ENCODE measurements at places on chromosomes 13 and 19.
A peak's percentile ranks its signal among the peaks of the same experiment; 100 is the strongest.

DNA sequence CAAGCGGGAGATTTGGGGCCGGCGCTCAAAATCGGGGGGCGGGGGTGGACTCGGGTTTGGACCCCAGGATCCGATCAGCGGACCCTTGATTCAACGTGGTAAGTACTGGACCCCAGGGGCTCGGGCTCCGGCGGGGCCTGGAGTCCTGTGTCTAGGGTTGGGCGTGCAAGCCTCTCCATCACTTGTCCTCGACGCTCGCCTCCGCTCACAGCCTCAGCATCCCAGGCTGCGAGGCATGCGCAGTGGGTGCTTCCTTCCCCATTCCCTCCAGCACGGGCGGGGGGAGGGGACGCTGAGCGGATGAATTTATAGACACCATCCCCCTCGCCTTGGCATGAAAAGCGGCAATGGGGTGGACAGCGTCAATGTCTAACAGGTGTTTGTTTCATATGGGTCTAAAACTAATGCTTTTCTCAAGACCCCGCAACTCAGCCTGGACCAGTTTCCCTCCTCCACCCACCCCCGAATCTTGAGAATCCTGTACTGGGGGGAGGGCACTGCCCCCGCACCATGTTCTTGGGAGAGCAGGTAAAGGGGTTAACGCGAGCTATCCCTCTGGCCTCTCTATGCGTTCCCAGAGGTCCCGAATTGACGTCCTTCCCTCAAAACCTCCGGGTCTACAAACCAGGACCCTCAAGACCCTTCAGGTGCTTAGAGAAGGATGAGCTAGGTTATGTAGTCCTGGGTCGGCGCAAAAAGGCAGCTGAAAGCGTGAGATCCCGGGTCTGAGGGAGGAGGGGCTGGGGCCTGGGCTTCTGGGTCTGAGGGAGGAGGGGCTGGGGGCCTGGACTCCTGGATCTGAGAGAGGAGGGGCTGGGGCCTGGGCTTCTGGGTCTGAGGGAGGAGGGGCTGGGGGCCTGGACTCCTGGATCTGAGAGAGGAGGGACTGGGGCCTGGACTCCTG lies 579 bp downstream of the CPT1C start:
- peak; percentile 70 for DNase-seq

DNA sequence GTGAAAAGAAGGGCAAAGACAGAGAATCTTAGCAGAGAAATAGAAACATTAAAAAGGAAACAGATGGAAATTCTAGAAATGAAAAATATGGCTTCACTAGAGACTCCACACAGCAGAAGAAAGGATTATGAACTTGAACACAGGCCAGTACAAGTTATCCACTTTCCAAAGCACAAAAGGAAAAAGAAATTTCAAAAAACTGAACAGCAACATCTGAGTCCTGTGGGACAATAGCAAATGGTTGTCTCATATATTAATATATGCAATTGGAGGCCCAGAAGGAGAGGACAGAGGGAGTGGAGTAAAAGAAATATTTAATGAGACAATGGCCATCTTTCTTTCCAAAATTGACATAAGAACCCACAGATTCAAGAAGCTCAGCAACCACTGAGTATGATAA lies 141.7 kb upstream of the GJB6 start:
- no peak for DNase-seq

DNA sequence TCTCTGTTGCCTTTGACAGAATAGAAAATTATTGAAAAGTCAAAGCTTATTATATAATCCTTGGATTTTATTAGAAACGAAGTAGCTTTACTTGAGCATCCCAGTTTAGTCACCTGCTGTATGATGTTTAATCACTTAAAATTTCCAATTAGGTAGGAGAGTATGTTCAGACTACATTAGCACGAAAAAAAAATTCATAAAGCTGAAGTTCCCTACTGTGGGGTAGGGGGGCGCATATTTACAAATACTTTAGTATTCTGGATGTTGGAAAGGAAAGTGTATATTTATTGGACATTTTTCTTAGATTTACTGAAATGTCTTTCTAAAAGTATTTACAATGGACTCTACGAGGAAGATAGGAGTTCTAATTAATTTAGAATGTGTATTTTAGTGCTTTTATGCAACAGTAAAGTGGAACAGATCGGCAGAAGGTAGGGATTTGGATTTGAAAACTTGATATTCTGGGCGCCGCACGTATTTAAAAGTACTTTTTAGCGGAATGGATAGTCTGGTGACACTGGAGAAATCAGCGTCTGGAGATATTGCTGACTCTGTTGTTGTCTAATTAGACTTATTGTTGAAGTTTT lies 1.9 kb downstream of the CDK8 start:
- DNase-seq = no peak

DNA sequence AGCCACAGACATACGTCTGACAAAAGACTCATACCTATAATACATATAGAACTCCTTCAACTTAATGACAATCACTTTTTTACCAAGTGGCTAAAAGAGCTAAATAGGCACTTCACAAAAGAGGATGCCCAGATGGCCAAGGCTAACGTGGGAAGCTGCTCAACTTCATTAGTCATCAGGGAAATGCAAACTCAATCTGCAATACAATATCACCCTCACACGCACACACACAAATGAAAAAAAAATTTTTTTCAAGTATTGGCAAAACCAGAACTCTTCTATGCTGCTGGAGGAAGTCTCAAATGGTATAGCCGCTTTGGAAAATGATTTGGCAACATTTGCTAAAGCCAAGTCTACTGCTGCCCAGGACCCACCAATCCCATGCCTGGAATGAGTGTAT lies 14.6 kb upstream of the DNMT1 start:
- no peak for DNase-seq

DNA sequence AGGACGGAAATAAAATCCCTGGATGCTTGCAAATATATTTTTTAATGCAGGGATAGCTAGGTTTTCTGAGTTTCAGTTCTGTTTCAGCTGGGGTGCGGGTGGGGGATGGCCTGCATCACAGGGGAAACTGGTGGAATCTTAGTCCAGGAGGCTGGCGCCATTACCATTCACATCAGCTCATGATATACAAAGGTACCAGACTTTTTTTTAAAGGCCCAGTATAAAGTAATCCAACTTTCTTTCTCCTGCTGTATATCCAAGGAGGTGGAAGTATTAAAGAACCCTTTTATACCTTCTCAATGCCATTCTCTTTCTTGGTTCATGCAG lies 343.8 kb downstream of the KCNRG start:
- no peak for DNase-seq

DNA sequence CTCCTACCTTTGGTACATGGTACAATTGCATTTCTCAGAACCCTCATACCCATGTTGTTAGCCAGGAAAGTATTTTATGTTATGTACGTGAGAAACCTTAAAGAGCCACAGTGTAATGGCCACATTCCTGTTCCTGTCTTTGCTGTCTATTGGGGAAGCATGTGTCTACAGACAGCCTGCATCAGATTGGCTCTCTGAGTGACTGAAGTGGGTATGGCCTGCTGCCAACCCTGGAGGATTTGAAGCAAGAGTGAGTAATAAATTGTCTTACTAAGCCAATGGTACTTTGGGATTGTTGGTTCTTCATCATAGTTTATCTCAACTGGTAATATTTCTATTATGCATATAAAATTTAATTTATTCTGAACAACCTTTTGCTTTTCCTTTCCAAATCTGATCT lies 574.1 kb downstream of the LMO7 start:
- DNase-seq = no peak

DNA sequence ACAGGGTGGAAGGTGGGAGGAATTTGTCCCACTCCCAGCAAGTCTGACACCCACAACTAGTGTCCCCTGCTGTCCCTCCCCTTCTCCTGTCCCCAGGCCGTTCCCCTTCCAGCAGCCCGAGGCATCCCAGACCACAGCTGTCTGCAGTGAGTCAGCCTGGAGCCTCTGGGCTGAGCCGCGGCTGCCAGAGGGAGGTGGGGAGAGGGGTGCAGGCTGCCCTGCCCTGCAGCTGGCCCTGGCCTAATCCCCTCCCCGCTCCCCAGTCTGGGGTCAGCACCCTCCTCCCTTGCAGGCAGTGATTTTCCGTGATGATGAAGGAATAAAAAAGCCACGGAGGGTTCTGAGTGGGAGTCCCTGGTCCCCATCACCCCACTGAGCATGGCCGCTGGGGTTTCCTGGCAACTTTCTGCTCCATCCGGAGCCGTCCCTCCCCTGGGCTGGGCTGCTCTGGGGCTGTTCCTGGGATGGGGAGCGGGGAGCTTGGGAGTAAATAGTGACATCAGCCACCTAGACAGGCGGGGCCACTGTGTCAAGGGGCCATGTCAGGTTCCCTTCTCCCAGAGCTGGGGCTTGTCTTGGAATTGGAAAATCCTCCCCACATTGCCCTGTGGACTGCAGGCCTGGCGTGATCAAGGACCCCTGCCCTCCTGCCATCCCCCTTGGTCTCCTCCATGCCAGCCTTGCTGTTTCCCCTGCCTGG lies 16.8 kb downstream of the SPC24 start:
- no peak for DNase-seq
